ENCODE measurements at places on chromosomes 2 and 18.

DNA sequence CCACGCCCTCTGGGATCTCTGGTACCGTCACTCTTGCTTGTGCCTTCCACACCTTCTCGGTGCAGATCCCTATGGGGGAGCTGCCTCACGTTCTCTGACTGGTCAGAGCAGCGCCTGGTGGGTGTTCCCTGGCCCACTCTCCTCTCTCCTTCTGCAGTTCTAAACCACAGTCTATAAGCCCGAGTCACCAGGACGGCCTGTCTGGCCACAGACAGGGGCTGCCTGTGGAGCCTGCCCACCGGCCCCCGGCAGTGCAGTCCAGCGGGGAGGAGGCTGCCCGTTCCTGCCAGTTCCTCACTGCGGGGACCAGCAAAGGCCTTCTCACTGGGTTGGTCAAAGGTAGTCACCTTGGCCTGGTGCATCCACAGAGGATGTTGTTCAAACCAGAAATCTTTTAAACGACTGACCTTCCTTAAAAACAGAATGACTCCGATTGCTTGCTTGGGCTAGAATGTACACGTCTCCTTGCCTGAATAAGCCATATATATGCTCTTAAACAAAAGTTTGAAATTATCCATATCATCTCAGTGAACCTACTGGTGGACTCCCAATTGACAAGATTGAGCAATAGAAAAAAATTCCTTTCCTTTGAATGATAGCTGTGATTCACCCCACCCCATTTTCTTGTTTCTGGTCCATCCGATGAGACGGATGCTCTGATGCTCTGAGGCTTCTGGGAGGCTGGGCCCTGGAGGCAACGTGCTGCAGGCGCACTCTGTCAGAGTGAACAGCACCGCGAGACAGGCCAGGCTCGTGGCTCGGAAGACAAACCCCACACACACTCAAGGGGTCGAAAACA lies 61.2 kb downstream of the RALBP1 start:
- no peak for DNase-seq

DNA sequence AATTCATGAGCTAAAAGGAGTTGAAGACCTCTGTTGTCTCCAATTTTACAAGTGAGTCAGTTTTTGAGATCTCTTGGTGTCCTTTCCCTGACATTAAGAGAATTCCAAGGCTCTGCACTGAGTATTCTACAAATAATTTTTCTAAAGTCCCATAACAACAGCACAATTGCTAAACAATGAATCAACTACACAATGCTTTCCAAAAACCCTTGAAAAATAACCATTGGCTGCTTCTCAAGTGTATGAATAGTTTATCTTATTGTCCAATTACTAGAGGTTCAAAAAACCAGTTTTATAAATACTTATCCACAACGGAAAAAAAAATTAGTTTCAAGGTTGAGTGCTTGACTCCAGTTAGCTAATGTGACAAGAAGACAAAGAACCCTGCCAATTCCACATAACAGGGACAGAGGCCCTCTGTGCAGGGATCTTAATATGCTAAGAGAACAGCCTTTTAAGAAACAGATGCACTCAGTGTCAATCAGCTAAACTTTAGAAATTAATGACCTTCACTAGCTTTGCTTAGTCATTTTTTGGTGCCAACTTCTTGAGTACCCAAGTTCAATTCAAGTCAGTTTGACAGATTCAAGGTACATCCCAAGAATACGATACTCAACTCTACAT lies 266.6 kb upstream of the CYP26B1 start:
- no peak for DNase-seq

- no peak for DNase-seq
These were observed 58.5 kb downstream of the ADCY3 start for GRCh38 chr2:24861500-24861899.

- DNase-seq, result no peak
These were observed 13.2 kb downstream of the MROH2A start for GRCh38 chr2:233791151-233791882.

- DNase-seq, result no peak
These were observed 310.9 kb downstream of the HRH4 start for GRCh38 chr18:24771300-24771699.

GRCh38 chr2:158098178-158098577 lies 3.5 kb upstream of the UPP2 start:
- DNase-seq, result no peak

GRCh38 chr2:152037743-152038435 lies 61.0 kb downstream of the CACNB4 start:
- no peak for DNase-seq

Measured in activated naive CD4-positive, alpha-beta T cell treated with anti-CD3 and anti-CD28 coated beads, Interleukin-2, amount 50 U/mL, for 72 hours (primary cell).